ENCODE measurements at places on chromosomes 4 and X. TPM values are rescaled to one million over a fixed set of nuclear protein-coding genes. Genes with fewer than 3 reads are reported as not detected.

Gene MAP9
- 21.7 TPM for polyA plus RNA-seq

Gene OFD1
- polyA plus RNA-seq, result 80.4 TPM

- no peak for DNase-seq
These were observed 11.9 kb downstream of the FSTL5 start for GRCh38 chr4:162151850-162152249.

DNA sequence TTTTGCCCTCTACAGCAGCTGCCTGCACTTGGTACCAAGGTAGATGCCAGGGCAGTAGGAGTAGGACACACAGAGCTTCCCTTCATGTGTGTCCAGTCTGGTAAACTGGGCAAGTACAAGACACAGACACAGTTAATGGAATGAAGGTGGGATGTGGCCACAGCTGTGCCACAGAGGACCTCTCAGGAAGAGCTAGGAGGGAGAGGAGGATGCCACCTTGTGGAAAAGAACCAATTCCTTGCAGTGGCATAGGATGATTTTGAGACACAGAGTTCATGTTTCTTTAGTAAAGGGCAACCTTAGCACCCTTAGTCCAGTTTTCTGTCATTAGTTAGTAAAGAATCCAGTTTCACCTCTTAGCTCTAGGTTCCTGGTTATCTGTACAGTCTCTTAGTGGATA, 36.3 kb upstream of the TBC1D14 start:
- no peak for DNase-seq

GRCh38 chr4:34718576-34719245, 1525.6 kb downstream of the ARAP2 start:
- DNase-seq, result peak; percentile 64

GRCh38 chr4:85761803-85762528, 287.0 kb downstream of the ARHGAP24 start:
- peak; percentile 91 for DNase-seq

DNA sequence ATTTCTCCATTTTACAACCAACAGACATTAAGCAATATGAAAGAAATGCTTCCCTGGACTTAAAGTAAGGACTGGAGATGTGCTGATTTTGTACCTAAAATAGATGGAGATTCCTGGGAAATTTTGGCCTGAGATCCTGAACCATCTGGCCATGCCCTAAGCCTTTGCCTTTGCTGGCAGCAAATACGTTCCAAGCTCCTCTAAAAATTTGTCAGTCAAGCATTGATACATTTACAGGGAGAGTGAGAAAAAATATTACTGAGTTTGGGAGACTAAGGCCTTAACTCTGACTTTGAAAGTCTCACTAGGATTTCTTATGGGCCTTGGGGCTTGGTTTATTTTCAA, 63.9 kb downstream of the FHDC1 start:
- DNase-seq, result no peak

DNA sequence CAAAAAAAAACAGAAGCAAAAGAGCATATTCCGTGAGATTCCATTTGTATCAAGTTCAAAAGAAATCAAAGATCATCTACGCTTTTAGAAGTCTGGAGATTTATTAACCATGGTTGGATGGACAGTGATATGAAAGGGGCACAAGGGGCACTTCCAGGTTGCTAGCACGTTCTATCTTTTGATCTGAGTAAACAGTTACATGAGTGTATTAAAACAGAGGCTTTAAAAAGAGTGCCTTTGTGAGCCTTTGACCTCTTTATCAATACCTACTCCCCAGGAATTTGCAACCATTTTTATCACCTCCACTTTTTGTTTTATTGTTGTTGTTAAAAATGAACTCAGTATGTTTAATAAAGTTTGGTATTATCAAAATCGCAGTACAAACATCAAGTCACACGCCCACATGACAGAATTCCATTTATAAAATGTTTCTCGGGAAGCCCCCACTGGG, 72.4 kb upstream of the UCP1 start:
- no peak for DNase-seq

- no peak for DNase-seq
These were observed 114.5 kb upstream of the TRIM2 start for GRCh38 chr4:153089742-153090141.

DNA sequence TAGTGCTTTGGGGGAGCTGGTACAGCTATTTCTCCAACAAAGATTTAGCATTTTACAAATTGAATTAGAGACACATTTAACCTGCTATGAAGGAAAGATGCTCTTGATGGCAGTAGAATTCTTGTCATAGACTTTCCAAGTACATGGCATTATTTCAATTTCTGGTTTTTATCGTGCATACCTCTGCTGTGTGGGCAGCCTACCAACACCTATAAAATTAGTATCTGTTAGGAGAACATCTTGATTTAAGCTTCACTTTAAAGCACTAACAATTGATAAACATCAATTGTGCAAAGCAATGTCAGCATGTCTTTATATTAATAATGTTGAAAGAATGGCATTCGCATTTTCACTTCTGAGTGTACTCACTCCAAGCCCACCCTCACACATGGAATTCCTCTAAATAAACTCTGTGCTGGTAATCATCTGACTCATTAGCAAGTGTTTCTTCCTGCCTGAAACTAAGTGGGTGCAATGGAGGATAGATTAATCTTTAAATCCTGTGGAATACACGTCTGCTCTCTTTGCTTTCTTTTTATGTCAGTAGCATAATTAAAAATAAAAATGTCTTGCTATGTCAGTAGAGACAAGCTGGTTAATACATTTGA, 279.8 kb upstream of the MAGEB18 start:
- no peak for DNase-seq

DNA sequence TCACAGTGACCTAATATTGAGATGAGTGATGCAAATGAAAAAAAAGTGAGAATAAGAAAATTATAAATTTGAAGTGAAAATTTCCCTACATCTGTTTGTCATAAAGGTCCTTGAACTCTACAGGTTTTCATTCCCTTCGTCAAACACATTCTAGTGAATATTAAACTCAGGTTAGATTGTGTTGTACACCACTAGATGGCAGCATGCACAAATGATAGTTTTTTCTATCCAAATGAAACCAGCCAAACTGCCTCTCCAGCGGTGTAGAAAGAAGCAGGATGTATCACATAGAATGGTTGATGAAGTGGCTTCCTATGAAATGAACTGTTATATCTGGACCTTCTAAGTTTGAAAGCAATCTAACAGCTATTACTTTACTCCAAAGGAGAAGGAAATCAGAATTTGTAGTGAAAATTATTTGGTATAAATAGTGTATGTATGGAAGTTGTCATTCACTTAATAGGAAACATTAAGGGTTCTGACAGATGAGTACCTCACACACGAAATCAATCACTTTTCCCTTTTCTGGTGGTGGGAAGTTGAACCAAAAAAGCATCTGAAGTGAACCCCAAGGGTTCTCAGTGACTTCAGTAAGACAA, 382.7 kb downstream of the UNC5C start:
- peak; percentile 80 for DNase-seq

DNA sequence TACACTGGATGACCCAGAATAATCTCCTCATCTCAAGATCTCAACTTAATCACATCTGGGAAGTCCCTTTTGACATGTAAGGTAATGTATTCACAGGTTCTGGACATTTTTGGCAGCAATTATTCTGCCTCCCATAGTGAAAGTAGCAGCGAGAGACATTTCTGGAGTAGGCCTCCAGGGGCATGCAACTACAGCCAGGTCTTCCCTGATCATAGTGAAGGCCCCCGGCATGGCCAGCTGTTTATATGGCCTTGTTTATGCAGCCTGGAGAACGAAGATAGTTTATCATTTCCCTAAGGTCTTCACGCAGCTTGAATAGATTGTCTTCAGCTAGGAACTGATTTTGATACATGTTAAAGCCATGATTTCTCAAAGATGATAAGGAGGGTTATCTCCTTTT, 139.9 kb downstream of the RNF150 start:
- DNase-seq, result no peak

Measured in right lung (tissue), 10 donors.